NCI-H2029 (cell line): ENCODE measurements at places on chromosomes 3 and 15.

GRCh38 chr15:41794081-41794480 lies 19.8 kb downstream of the MAPKBP1 start:
- no peak for DNase-seq

GRCh38 chr3:191397771-191398170 lies 63.2 kb upstream of the PYDC2 start:
- DNase-seq, result no peak

DNA sequence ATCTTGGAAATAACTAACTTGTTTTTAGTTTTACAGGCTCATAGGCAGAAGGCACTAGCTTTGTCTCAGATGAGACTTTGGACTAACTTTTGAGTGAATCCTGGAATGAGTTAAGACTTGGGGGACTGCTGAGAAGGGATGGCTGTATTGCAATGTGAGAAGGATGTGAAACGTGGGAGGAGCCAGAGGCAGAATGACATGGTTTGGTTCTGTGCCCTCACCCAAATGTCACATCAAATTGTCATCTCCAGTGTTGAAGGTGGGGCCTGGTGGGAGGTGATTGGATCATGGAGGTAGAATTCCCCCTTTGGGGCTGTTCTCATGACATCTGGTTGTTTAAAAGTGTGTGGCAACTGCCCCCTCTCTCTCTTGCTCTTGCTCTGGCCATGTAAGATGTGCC lies 28.8 kb upstream of the CCDC50 start:
- DNase-seq, result no peak

- no peak for DNase-seq
These were observed 105.5 kb downstream of the PLD1 start for GRCh38 chr3:171704814-171705213.

DNA sequence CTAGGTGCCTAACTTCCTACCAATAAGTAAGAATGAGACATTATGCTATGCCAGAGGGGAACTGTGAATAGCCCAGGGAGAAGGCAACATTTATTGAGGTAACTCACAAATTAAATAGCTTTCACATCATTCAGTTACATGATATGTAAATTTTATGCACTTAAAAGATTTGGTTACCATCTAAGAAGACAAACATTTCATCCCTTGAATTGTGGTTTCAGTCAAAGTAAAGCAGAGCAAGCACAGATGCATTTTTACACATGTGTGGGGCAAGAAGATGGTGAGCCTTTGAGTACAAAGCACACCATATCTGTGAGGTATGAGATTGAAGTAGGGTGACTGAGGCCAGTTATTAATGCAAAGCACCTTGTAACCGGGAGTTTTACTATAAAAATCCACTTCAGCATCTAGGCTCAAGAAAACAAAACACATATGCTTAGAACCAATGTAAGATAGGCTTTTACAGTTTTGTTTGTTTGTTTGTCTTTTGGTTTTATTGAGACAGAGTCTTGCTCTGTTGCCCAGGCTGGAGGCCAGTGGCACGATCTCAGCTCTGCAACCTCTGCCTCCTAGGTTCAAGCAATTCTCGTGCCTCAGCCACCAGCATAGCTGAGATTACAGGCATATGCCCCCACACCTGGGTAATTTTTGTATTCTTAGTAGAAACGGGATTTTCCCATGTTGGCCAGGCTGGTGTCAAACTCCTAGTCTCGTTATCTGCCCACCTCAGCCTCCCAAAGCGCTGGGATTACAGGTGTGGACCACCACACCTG lies 3.5 kb downstream of the PLSCR2 start:
- DNase-seq, result no peak
